Fibroblast of the conjunctiva (primary cell): ENCODE measurements at places on chromosomes 16 and 17.

DNA sequence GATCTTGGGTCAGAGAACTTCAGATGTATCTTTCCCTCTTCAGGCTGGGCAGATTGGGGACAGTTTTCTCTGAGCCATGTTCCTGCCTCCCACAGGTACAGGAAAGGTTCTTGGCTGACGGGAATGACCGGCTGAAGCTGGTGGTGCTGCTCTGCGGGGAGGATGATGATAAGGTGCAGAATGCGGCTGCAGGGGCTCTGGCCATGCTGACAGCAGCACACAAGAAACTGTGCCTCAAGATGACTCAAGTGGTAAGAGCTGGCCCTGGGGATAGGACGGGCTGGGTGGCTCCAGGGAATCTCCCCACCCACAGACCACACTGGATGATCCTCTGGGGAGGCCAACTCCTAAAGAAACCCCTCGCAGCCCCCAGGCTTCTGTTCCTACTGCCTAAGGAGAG is 10.9 kb downstream of the SLC35G3 start:
- no peak for DNase-seq

GRCh38 chr17:41739661-41740352 is 5.4 kb upstream of the HAP1 start:
- no peak for DNase-seq

GRCh38 chr17:50210240-50211225 is 9.1 kb upstream of the COL1A1 start:
- DNase-seq, result peak; percentile 88

- no peak for DNase-seq
Measured at GRCh38 chr17:72423718-72424117, 302.9 kb downstream of the SOX9 start.

GRCh38 chr16:4261557-4262172 is 11.2 kb downstream of the TFAP4 start:
- DNase-seq, result no peak

DNA sequence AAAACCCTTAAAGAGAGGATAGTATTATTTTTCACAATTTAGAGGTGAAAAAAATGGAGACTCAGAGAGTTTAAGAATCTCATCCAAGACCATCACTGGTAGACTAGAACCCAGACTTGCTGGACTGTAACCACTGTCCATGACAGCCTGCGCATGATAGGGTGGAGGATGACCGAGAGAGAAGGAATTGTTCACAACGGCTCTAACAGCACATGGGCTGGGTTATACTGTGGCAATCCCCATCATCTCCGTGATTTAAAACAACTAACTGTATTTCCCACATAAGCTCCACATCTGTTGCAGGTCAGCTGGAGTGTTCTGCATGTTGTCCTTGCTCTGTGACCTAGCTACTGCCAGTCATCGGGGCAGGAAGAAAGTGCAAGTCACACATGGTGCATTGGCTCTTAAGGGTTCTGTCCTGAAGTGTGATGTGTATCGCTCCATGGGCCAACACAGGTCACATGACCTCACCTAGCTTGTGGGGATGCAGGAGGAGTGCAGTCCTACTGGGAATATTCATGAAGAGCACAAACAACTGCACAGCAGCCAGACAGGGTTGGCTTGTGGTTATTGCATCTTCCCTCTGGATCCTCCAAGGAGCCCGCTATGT is 131.2 kb upstream of the MPHOSPH6 start:
- DNase-seq, result no peak

- no peak for DNase-seq
Measured at GRCh38 chr16:8632675-8633182, 11.2 kb downstream of the METTL22 start.

DNA sequence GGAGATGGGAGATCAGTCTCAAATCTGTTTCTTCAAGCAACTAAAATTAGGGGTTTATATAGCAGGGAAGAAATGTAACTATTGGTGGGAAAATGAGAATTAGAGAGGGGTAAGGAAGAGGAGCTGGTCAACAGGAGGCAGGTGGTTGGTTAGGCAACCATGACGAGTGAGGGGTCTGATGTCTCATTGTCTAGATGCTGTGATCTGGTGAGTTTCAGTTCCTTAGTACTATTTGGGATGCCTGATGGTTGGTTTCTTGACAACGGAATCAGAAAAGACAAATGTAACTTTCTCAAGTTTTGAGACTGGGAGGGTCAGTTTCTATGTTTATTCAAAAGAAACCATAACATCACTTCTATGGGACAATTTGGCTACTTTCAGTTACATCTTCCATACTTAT is 415.3 kb upstream of the C16orf82 start:
- DNase-seq, result no peak

- DNase-seq, result peak; percentile 71
Measured at GRCh38 chr17:44197980-44198720, 1.5 kb downstream of the ATXN7L3 start.

GRCh38 chr17:74919440-74920305 is 3.4 kb downstream of the USH1G start:
- no peak for DNase-seq

- DNase-seq, result no peak
Measured at GRCh38 chr16:68313116-68313515, 2.3 kb downstream of the PRMT7 start.

DNA sequence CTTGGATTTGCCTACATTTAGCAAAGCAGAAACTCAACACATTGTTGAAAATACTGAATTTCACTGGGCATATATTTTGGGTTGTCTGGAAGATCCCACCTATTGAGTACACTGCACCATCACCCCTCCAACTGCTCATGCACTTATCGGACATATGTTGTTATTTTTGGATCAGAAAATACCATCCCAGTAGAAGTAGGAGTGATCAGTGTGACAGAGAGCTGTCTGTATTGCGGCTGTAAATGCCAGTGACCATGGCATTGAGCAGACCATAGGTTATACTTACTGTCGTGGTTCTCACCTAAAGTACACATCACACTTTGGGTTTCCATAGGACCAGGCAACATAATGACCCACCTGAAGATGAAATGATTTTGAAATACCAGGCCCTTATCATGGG is 264.7 kb downstream of the CDH13 start:
- DNase-seq, result no peak

GRCh38 chr17:44757045-44757917 is 1.5 kb upstream of the ADAM11 start:
- DNase-seq, result no peak

DNA sequence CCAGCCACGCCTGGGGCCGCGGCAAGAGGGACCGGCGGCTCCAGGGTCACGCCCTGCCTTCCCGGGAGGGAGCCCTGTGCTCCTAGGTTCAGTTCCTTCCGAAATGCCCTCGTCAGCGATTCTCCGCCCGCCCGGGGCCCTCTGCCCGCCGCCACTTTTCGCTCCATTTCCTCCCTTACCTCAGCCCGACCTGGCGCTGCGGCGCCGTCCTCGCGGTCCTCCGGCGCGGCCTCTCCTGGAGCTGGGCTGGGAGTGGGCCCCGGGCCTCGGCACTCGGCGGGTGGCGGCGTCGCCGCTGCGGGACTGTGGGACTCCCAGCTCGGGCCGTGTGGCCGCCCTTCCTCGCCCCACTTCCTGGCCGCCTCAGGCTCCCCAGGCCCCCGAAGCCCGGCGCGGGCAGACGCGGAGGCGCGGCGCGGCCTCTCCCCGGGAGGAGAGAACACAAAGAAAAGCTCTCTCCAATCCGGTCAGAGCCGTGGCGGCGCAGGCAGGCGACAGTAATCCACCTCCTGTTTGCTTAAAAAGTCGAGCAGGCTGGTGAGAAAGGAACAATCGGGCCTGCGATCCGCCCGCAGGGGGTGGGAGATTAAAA is 1.6 kb downstream of the BAHCC1 start:
- DNase-seq, result no peak

DNA sequence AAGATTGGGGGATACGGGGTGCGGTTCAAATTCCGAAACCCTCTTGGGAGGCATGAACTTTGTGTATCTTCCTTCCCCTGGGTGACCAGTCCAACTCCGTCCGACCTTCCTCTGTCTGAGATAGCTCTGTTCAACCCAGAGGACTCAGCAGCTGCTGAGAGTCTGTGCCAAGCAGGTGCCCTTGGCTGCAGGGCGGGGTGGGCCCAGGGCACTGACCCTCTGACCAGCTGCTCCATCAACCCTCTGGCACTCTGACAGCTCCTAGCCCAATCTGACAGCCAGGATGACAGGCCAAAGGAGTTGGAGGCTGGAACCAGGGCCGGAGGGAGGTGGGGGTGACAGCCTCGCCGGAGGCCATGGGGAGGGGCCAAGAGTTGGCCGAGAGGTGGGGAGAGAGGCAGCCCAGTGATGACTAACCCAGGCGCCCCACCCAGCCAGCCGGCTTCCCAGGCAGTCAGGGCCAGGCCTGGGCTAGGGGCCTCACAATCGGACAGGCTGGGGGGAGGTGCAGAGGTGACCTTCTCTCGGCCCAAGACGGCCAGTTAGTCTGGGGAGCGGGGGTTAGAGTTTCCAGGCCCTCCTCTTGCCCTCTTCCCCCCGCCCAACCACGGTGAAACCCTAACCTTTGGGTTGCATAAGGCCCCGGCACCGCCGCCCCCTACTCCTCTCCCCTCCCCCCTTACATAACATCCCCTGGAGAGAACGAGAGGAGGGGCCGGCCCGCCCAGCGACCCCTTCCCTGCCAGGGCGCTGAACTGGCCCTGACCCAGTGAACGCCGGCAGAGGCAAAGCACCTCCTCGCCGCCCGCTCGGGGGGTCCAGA is 5.0 kb upstream of the TLCD2 start:
- DNase-seq, result peak; percentile 97

GRCh38 chr17:64741038-64741641 is 79.0 kb upstream of the SMURF2 start:
- DNase-seq, result no peak

- DNase-seq, result no peak
Measured at GRCh38 chr16:85132456-85133289, 20.4 kb upstream of the CIBAR2 start.

DNA sequence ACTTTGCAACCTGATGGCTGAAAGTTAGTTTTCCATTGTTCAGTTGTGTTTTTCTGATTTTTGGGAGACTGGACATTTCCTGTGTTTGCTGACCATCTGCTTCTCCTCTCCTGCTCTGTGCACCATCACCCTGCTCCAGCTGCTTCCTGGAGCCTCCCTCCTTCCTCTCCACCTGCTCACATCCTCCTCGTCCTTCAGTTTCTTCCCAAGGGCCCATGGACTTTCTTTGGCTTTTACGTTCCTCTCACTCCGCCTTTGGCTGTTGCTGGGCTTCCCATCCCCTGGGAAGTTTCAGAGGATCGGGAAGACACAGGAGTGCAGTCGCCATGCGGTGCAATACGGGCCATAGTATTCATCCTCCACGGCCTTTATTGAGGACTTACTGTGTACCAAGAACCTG is 61.6 kb downstream of the TNFRSF13B start:
- DNase-seq, result no peak

- DNase-seq, result no peak
Measured at GRCh38 chr16:71794943-71795342, 13.7 kb downstream of the AP1G1 start.

DNA sequence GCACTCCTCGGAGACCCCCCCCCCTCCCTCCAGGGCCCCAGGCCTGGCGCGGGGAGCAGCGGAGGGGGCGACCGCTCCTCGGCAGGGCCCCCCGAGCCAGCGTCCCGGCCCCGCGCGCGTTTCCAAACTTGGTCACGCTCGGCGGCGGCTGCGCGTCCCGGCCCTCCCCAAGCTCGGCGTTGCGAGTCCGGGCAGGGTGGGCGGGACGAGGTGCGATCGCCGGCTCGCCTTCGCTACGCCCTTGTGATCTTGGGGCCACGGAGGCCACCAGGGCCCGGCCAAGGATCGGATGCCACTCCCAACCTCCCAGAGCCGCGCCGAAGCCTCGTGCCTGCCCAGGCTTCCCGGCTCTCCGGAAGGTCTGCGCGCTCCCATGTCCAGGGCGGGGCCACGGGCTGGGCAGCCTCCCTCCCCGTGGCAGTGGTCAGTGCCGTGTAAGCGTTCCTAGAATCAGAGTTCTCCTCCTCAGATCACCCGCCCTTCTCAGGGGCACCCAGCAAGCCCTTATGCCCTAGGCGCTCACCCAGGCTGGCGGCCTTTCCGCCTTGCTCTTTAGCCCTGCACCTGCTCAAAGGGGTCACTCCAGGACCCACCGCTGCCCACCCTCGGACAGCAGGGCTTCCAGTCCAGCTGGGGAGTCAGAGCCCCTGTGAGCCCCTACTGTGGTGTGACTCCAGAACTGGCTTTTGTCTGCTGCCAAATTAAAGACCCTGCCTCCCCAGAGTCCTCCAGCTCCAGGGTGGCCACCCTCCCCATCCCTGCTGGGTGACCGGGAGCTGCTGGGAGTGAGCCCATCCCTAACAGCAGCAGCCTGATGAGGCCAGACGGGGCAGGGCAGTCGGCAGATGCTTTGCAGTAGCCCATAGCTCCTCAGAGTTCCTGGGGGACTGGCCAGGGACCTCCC is 12.2 kb upstream of the MRPS23 start:
- DNase-seq, result no peak

DNA sequence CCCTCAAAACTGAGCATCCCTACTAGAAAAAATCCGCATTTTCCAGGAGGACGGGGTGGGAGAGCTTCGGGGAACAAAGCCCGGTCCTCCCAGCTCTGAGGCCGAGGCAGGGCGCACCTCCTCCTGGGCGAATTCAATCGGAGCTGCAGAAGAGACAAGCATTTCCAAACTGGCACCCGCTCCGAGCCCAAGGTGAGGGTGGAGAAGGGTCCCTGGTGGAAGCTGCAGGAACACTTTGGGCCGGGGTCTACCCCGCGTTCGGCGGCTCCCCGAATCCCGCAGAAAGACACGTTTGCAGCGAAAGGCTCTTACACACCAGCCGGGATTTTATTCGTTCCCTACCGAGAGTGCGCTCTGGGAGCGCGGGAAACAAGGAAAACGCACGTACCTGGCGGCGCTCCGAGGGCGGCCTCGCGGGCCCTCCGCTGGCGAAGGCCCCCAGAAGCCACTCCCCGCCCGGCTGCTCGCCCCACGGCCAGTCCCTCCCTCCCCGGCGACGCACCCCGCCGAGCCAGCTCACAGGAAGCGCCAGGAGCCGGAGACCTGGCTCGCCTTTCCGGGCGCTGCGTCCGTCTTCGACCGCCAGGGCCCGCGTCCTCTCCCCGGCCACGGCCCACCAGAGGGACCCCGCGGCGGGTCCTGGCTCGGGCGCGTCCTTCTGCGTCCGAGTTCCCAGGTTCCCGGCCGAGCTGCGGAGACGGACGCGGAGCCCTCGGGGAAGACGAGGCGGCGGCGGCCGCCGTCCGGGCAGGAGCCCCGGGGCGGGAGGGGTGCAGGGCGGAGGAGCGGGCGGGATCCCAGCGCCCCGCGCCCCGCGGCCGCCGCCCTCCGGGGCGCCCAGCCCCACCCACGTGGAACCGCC is 49.8 kb upstream of the BAHCC1 start:
- peak; percentile 80 for DNase-seq
